ENCODE measurements at places on chromosomes 7 and 10.

- no peak for DNase-seq
These were observed 78.6 kb downstream of the TRRAP start for GRCh38 chr7:98956937-98957336.

DNA sequence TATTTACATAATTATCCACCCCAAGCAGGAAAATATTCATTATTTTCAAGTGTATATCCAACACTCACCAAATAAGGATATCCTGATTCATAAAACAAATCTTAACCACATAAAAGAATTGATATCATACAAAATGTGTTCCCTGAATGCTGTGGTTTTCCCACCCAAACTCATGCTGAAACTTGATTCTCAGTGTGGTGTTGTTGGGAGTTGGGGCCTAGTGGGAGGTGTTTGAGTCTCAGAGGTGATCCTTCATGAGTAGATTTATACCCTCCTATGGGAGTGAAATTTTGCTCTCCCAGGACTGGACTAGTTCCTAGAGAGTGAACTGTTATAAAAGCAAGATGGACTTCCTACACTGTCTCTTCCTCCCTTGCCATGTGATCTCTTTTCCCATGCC is 1028.3 kb downstream of the SORCS1 start:
- DNase-seq = no peak

GRCh38 chr7:87212498-87212897 is 7.0 kb downstream of the TMEM243 start:
- DNase-seq = no peak

GRCh38 chr10:17062955-17063484 is 66.6 kb downstream of the CUBN start:
- DNase-seq = no peak

- no peak for DNase-seq
These were observed 56.3 kb upstream of the CAMK2B start for GRCh38 chr7:44381494-44382220.

DNA sequence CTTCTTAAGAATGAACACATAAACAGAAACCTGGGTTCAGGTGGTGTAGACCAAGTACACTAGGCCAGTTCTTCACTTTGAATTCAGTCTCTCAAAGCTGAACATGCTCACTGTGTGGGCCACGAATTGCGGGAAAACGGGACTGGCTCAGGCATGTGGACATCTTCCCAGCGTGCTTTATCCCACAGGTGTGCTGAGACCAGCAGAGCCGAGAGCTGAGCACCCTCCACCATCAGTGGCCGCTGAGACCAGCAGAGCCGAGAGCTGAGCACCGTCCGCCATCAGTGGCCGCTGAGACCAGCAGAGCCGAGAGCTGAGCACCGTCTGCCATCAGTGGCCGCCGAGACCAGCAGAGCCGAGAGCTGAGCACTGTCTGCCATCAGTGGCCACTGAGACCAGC is 265.4 kb downstream of the DNAJB6 start:
- DNase-seq = no peak

GRCh38 chr10:3780771-3781467 is 4.1 kb downstream of the KLF6 start:
- DNase-seq = no peak

DNA sequence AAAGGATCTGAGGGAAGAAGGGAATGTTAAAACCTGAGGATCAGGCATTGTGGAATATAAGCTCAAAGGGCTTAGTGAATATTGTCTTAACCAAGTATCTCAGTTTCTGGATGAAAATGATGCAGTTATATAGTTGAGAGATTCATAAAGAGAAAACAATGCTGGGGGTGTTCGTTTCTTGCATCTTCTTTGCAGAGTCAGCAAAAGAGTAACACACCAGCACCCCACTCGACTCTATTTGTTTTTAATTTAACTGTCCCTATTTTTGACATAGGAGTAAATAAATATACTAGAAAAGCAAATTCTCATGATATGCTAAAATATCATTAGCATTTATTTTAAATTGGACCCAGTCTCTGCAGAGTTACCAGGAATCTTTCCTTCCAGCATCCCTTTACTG is 7.6 kb upstream of the OIT3 start:
- DNase-seq = no peak

DNA sequence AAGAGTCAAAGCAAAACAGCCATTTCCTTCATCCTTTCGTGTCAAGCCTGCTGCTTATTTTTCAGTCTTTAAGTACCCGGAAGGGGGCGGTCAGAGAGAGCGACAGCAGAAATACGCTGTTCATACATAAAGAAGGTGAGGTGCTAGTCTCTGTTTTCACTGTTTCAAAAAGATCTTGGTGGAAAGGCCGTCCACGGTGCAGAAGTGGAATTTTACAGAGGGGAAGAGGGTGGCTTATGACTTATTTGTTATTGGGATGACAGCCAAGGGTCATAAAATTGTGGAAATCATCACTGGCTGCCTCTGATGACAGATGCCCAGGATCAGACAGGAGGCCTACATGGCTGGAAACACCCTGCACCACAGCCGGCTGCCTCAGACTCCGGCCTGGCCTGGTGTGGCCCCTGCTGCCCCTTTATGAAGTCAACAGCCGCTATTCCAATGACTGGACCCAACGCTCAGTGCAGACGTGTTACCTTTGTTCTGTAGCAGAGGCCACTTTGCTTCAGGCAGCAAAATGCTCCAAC is 57.0 kb downstream of the HIPK2 start:
- DNase-seq = no peak

DNA sequence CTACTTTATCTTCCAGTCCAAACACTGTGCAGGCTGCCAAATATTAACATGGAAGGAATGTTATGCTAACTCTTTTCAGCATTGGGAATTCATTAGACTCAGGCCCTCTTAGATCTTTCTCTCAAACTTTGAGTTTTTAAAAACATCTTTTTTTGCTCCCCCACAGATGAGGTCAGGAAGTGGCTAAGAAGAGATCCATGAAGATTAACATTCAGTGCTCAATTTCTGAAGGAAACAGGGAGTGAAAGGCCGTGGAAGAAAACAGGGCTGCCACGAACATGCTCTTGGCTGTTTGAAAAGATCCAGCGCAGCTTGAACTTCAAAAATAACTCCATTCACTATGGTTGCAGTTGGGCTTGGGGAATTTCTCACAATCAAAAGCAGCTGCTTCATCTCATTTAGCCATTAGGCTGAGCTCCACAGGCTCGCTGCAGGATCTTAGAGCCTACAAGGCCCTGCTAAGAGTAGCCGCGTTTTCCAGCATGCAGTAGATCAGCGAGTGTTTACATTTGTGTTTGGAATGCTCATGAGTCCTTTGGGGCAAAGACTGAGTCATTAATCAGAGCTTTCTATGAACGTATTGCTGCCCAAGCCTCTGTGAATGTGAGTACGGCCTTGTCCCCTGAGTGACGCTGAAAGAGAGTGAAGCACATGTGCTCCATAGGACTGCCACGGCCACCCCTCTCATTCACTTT is 41.2 kb upstream of the TNS3 start:
- DNase-seq = no peak

DNA sequence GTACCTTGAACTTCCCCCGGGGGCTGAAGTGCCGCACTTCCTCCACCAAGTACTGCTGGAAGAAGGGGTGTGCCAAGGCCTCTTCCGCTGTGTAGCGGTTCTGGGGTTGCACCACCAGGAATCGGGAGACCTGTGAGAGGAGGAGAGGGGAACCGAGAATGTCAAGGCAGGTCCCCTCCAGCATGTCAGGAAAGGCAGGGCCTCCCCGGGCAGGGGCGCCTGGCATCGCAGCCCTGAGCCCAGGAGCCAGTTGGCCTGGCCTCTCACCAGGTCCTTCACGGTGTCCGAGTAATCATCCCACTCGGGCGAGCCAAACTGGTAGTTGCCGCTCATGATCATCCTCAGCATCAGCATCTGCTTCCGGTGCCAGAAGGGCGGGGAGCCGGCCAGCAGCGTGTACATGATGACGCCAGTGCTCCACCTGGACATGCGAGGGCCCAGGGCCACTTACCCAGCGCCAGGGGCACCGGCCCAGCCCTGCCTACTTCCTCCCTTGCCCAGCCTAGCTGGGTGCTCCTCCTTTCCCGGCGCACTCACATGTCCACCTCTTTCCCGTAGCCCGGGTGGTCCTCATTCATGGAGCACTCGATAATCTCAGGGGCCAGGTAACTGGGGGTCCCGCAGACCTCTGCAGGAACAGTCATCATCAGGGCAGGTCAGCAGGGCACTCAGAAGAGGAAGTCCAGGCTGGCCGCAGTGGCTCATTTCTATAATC is 11.0 kb downstream of the PHKG1 start:
- no peak for DNase-seq
